ENCODE measurements at places on chromosomes 5 and 9.

DNA sequence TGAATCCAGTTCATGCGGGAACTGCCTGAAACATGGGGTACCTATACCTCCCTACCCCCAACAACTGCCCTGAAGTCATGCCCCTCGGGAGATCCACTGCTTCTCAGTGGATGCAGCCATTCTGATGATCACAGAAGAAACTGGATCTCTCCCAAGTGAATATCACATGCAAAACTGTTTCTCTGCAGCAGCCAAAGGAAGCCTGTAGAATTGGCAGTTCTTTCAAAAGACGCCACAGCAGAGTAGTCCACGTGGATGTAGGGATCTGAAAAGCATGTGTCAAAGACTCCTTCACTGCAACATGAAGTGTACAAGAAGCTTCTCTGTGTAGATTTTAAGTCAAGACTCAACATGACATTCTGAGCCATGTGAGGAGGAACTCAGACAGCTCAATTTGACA lies 286.7 kb downstream of the NR3C1 start:
- no peak for DNase-seq

GRCh38 chr9:5427005-5427404 lies 10.7 kb downstream of the PLGRKT start:
- no peak for DNase-seq

DNA sequence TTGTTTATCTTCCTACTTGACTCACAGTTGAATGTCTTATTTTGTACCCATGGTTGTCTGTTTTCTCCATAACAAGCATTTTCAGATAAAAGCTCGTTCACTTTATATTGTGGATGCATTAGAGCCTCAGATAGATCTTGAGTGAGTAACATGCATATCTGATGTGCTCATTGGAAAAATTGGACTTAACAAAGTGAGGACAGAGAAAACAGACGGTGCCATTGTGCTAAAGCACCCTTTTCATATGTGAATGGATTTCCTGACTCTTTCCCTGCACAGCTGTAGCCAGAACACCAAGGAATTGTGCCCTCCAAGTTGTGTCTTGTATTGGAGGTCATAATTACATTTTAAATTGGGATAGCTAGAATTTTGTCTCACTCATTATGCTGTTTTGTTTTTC lies 325.8 kb upstream of the MEF2C start:
- DNase-seq: no peak

DNA sequence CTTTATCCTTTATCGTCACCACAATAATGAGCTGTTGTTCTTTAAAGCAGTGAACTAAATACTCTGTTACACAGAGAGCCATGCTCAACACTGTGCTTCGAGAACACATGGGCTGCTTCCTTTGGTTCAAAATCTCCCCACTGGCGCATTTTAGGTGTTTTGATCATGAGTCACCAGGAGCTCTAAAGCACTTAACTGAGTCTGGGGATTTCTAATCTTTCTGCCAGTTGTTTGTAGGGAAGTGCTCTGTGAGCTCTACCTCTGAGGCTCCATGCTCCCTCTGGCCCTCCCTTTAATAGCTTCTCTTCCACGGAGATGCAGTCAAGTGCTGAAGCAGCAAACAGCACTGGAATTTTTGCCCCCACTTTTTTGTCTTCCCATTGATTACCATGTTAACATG lies 17.0 kb downstream of the ERAP2 start:
- no peak for DNase-seq

DNA sequence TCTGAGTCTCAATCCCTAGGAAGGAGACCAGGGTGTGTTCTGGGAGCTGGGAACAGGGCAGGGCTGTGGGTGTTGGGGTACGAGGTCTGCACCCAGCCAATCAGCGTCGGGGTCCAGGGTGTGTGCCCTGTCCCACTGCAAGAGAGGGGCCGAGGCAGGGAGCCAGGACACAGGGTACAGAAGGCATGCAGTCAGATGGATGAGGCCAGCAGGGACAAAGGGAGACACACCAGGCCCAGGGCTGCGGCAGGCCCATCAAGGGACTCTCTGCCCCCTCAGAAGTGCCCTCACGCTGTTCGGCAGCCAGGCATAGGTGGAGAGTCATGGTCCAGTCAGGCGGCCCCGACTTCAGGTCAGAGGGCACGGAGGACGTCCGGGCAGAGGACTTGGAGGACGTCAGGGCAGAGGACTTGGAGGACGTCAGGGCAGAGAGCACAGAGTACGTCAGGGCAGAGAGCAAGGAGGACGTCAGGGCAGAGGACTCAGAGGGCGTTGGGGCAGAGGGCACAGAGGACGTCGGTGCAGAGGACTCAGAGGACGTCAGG lies 28.8 kb upstream of the ADAMTS2 start:
- no peak for DNase-seq

DNA sequence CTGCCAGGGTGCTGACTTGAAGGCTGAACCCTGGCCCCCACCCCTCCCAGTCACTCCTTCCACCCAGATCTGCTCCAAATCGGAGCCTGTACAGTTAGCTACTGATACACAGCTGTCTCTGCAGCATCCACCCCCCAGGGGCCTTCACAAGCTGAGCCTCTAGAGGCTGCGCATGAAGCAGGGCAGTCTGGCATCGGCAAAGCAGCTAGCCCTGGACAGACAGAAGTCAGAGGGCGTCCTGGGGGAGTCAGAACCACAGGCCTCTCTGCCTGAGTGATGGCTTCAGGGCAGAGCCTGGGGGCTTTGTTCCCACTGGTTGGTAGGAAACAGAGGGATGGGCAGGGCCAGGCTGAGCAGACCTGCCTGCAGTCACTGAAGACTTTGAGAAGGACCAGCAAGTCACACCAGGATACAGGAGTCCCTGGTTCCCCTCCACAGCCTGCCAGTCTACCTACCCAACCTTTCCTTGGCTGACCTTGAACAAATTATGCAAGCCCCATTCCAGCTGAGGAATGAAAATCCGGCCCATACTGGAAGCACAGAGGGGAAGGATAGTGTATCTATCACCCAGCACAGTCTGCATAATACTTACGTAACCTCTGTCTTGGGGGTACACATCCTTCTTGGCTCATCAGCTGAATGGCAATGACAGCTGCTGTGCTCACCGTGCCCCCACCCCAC lies 8.8 kb downstream of the VDAC1 start:
- no peak for DNase-seq

DNA sequence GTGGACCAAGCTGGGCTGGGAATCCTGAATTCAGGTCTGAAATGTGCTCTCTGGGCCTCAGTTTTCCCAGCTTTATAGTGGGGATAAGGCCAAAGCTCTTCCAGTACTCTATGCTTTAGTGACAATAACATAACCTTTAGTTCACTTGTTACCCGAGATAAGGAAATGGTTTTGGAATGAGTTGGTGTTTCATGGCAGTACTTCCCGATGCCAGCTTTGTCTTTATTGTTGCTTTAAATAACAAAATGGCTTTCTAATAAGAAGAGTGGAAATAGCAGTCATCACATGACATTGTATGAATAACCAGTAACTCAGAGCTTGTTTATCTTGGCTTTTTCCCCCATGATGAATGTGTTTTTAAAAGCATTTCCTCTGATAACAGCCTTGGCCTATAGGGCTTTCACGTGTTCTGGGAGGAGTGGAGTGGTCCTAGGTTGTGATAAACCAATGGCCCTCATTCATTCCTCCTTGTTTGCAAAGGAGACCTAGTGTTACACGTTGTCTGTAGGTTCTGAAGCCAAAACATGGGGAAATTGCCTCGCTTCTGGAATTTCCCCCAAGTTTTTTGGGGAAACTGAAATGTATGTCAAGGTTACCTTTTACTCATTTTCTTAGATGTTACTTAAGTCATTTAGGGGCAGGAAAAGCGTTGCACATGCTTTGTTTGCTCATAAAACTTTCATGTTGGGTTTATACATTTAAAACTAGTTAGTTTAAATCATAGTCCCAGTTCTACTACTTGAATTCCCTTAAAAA lies 53.7 kb downstream of the ZNF618 start:
- DNase-seq: no peak

DNA sequence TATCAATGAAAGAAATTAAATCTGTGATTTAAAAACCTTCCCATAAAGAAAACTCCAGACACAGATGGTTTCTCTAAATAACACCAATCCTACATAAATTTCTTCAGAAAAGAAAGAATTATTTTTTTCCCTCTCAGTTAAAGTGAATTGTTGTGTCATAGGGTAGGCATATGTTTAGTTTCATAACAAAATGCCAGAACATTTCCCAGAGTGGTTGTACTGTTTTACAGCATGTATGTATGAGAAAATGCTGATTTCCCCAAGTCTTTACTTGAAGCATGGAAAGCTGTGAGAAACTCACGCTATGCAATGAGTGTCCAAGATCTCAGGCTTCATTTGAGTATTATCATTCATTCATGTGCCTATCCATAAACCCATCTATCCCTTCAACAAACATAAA lies 582.5 kb downstream of the ELAVL2 start:
- no peak for DNase-seq

DNA sequence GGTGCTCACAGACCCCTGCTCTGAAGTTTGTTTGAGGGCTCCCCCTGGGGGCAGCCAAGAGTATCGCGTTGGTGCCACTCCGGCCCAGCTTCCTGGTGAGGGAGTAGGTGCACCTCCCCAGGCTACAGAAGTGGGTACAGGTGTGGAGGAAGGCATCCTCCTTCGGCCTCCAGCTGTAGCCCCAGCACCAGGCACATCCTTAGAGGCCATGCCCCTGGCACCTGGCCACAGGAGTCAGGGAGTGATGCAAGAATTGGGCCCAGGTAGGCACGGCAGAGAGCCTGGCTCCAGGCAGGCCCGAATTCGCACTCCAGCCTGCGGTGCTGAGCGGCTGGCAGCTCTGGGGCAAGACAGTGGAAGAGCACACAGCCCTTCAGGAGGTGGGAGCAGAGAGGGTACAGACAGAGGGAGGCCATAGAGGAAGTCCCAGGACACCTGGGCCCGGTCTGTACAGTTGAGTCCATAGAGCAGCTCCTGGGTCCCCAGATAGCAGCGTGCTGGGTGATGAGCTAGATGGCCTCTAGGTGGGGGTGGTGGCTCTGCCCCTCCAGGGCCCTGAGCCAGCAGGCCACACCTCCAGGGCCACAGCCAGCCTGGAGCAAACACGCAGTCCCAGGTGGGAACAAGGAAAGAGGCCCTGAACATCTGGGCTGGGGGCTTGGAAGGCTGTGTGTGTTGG lies 2.4 kb downstream of the SAPCD2 start:
- peak; percentile 91 for DNase-seq

- no peak for DNase-seq
Measured at GRCh38 chr5:158410976-158411375, 552.0 kb upstream of the CLINT1 start.

Data from CD4-positive, alpha-beta T cell treated with Interleukin-12 subunit alpha and Interleukin-12 subunit beta, for 1 hour (primary cell).